ENCODE measurements at places on chromosomes 13 and 19. TPM values are rescaled to one million over a fixed set of nuclear protein-coding genes. Genes with fewer than 3 reads are reported as not detected.

The NCR1 gene
- 0.58 TPM for total RNA-seq

The CFAP97D2 gene
- total RNA-seq = not detected

The CLC gene
- not detected for total RNA-seq

The ACTMAP gene
- total RNA-seq = 14.2 TPM

The IGFL2 gene
- not detected for total RNA-seq

The ZNF57 gene
- 5.1 TPM for total RNA-seq

The NCAN gene
- not detected for total RNA-seq

The SIGLEC5 gene
- not detected for total RNA-seq

The FAM124A gene
- total RNA-seq = 0.25 TPM

DNA sequence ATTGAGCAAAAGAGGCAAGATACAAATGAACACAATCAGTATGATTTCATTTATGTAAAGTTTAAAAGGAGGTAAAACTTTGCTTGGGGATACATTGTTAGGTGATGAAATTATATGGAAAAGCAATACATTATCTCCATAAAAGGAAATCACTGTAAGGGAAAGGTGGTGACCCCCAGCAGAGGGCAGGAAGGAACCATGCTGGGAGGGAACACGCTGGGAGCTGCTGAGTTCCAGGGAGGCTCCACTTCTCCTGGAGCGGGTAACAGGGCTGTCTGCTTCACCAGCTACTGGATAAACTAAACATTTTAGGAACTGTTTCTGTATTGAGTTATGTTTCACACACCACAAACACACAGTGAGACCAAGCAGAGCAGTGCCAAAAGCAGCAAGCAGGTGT, 91.2 kb downstream of the KATNAL1 start:
- DNase-seq = no peak

GRCh38 chr19:58326501-58326913, 287 bp upstream of the ZSCAN22 start:
- no peak for DNase-seq

GRCh38 chr13:35723821-35724220, 247.3 kb upstream of the MAB21L1 start:
- DNase-seq = no peak

GRCh38 chr19:55586976-55587668, 6.5 kb upstream of the ZNF579 start:
- peak; percentile 99 for DNase-seq

DNA sequence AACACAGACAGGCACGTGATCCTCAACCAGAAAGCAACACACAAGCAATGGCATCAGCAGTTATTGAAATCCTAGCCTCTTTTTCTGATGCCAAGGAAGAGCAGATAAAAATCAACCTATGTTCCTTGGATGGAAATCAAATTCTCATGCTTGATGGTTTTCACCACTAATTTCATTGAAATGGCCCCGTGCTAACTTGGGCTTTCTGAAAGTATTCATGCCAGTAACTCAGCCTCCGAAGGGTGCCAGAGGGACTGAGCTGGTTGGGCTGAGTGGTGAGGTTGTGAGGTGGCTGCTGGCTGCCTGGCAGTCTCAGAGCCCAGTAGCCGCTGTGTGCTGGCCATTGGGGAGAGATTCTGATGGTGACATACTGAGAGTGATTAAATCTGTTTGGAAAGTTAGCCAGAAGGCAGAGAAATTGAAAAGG, 309.3 kb downstream of the DCT start:
- no peak for DNase-seq

DNA sequence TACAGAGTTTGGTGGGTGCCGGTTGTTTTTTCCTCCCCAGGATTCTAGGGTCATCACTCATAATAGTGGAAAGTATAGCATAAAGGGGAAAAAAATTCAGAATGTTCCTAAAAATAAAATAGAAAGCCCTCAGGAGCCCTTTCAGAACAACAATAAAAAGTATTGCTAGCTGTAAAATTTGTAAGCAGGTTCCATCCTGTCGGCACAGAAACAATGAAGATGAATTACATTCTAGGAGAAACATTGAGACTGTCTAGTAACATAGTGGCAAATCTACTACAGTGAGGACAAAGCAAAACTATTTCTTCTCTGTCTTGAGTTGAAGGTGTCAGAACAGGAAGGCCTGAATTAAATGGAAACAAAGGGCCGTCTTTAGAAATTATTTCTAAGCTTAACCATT, 870.7 kb downstream of the PCDH9 start:
- no peak for DNase-seq

DNA sequence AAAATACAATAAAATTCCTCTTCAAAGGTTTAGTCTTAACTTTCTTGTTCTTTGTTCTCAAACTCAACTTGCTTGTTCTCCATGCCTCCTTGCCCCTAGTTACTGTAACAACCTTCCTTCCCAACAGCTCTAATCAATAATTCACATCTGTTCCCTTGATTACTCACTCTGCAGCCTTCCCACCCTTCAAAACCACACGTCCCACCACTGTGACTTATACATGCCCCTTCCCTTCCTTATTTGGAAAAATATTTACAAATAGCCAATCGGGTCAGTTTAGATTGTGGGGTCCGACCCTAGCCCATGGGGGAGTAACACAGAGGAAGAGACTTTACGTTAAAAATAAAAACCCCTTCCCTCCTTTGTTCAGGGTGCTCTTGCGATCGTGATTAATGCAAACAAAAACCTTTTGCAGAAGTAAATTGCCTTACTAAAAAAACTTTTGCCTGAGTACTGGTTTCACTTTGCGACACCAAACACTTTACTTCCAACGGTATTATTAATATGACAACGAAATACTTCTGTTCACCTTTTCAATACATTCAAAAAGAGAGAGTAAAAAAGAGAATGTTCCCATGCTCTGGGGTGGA, 512 bp upstream of the ZNF93 start:
- peak; percentile 42 for DNase-seq

DNA sequence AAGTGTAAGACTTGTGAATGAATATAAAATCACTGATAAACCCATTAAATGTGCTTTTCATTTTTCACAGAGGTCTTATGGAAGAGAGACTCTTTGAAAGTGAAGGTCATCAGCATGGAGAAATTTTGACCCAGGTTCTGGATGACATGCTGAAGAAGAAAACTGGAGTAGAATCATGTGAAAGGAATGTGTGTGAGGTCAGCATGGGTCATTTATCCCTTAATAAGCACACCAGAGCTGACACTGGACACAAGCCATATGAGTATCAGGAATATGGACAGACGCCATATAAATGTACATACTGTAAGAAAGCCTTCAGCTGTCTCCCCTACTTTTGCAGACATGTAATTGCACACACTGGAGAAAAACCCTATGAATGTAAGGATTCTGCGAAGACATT, 29.0 kb downstream of the ZNF20 start:
- no peak for DNase-seq
